ENCODE measurements at places on chromosomes 2 and 18. TPM values are rescaled to one million over a fixed set of nuclear protein-coding genes. Genes with fewer than 3 reads are reported as not detected.

DNA sequence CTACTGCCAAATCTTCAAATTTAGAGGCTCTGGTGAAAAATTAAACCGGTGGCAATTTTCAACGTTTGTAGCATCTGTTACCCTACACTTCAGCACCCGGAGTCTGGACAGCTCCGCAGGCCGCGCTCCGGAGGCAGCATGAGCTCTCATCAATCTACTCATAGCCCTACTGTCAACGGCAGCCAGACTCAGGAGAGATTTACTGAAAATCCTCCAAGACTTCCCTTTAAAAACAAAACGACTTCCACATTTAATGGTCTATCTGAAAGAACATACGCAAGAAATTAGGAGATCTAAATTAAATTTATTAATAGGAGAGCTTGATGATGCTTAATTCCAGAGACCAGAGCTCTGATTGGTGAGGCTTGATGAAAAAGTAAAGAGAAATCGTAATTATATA is 970 bp upstream of the ADCYAP1 start:
- peak; percentile 63 for DNase-seq

- no peak for DNase-seq
Measured at GRCh38 chr2:217085543-217085942, 225.7 kb upstream of the TNP1 start.

DNA sequence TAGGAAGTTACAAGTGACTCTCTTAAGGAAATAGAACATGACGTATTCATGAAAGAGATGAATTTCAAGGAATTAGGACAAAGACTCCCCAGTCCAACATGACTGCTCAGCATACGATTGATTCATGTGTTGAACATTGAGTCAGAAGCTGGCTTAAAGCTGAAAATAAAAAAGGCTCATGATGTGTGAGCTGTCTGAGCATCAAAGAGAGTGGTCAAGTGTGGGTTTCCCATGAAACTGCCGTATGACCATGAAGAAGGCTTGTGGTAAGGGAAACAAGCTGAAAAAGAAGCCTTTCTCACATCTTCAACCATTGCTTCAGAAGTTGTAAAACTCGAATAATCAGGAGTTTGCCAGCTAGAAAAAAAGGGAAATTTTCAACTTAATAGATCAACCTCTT is 201.9 kb upstream of the APCDD1 start:
- no peak for DNase-seq

- DNase-seq, result no peak
Measured at GRCh38 chr2:199627417-199627816, 169.7 kb upstream of the SATB2 start.

- DNase-seq, result no peak
Measured at GRCh38 chr2:156110890-156111289, 221.6 kb downstream of the NR4A2 start.

DNA sequence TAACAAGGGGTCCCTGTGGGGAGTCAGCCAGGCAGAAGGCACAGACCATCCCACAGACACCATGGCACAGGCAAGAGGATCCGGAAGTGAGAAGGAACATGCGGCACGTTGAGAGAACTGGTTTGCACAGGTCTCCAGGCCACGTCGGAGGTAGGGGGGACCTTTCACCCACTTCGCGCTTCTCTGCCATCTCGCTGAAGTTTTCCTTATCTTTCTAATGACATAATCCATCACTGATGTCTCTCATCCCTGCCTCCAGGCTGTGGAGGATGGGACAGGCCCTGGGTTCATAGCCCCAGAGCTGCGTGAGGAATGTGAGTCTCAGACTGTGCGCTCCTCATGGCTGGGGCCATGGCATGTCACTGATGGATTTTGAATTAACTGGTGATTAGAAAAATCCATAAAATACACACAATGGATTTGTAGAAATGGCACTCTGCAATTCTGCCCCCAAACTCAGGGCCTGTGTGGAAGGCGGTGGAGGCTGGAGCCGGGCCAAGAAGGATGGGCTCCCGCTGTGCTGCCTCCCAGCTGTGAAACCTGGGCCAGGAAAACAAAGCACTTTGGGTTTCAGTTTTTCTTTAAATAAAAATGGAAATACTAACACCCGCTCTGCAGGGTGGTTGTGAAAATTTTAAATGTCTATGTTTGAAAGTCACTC is 113.3 kb upstream of the ALKAL2 start:
- DNase-seq, result peak; percentile 45

GRCh38 chr2:168600949-168601348 is 144.9 kb downstream of the CERS6 start:
- no peak for DNase-seq

GRCh38 chr2:164873210-164873908 is 31.7 kb upstream of the COBLL1 start:
- no peak for DNase-seq

DNA sequence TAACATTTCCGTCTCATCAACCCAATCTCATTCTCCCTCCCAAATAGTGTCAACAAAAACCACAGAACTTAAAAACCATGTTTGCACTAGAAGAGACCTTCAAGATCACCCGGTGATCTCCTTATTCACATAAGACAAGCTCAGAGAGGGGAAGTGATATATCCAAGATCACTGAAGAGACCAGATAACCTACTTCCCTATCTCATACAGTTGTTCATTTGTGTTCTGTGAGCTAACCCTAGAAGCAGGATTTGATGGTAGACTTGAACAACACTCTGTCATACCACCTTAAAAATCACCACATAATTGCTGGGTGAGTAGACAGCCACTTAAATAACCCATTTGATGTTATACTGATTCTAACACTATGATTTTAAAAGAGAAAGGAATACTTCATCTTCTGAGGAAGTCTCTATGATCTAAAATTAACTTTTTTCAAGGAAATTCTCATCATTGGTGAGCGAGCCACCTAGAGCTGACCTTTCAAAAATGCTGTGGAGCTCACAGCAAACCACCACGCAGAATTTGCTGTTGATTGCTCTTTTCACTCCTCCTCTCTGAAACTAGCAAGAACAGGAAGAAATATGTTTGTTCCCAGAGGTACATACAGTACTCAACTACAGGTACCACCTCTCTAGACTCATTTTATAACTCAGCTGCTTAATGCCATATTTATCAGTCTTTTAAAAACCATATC is 15.1 kb downstream of the AAK1 start:
- no peak for DNase-seq

GRCh38 chr2:129705085-129705484 is 274.4 kb upstream of the RAB6C start:
- DNase-seq, result no peak

GRCh38 chr18:46712406-46712805 is 44.4 kb downstream of the ST8SIA5 start:
- DNase-seq, result no peak

GRCh38 chr2:28544922-28545589 is 49.2 kb downstream of the PLB1 start:
- DNase-seq, result no peak

DNA sequence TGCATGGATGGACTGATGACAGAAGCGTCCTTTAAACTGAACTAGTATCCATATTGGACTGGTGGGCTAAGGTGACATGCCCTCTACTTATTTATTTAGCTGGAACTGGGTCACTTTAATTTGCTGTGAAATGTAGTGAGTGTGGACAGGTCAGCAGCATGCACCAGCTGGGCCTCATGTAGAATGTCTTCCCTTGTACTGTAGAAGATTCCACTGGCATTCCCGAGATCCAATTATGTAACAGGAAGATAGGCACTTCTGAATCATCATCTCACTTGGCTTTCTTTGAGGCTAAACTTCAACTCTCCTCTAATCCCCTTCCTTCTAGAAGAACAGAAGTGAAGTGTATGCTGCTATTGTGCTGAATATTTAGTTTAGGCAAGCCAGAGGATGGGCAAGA is 296.2 kb downstream of the SLC8A1 start:
- DNase-seq, result no peak

GRCh38 chr2:148885988-148886387 is 11.0 kb downstream of the KIF5C start:
- no peak for DNase-seq

GRCh38 chr2:109005686-109006204 is 16.7 kb upstream of the EDAR start:
- DNase-seq, result no peak

GRCh38 chr2:208034503-208035140 is 9.3 kb upstream of the PLEKHM3 start:
- no peak for DNase-seq

DNA sequence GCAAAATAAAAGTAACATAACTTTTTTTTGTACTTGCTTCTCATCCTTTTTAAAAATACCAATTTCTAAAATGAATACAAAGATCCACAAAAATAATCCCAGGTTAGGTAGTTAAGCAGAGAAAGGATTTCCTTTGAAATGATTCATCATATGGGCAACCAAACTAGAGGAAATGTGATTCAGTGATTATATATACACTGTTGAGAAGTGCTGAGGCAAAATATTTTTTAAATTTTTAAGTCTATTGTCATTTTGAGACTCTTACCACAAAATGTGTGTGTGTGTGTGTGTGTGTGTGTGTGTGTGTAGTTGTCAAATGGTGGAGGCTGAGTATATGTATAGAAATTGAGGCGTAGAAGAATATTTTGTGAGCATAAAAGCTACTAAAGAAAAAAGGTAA is 1075.3 kb downstream of the LRP1B start:
- no peak for DNase-seq

The TLK1 gene
- total RNA-seq, result 74.5 TPM

The MC2R gene
- total RNA-seq, result not detected

The PLEKHM3 gene
- 14.7 TPM for total RNA-seq

The SERPINB10 gene
- total RNA-seq, result not detected

The EFR3B gene
- total RNA-seq, result 15.4 TPM

The CELF4 gene
- total RNA-seq, result 2.3 TPM

The HOXD12 gene
- 0.27 TPM for total RNA-seq

The WNT6 gene
- total RNA-seq, result 118 TPM

The LRRTM1 gene
- 23.7 TPM for total RNA-seq

The PROC gene
- 0.25 TPM for total RNA-seq

The COBLL1 gene
- total RNA-seq, result 110 TPM
